Fibroblast of the conjunctiva (primary cell): ENCODE measurements at places on chromosomes 12 and 14.

GRCh38 chr12:121218588-121219352 lies 8.8 kb downstream of the P2RX4 start:
- no peak for DNase-seq

DNA sequence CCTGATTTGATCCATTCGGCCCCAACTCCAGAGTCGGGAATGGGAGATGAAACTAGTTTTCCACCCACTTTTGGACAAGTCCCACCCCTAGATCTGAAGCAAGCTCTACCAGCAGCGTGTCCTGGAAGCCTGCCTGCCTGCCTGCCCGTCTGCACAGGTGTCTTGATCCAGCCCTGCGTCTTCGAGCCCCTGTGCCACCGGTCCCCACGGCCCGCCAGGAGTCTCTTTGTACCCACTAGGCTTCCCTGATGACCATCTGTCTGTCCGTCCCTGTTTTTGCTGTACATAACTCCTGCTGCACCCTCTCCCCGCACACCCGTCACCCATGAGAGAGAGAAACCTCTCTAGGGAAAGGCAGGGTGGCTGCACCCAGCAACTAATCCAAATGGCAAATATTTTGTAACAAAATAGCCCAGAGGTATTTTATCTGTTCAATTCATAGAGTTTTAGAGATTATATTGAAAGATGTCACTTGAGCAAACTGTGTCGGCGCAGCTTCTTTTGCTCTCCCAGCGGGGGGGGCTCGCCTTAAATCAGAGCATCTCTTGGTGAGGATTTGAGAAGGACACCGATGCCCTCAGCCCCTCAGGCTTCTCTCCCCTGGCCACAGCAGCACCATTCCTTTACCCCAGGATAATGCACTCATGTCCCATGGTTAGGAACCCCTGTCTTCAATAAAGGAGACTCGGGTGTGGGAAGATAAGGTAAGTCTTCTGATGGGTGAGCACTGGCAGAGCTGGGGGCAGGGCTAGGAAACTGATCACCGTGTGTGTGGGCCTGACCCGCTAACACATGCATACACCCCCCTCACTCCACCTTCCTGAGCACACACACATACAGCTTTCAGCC lies 35.8 kb downstream of the SLC6A12 start:
- DNase-seq, result no peak

DNA sequence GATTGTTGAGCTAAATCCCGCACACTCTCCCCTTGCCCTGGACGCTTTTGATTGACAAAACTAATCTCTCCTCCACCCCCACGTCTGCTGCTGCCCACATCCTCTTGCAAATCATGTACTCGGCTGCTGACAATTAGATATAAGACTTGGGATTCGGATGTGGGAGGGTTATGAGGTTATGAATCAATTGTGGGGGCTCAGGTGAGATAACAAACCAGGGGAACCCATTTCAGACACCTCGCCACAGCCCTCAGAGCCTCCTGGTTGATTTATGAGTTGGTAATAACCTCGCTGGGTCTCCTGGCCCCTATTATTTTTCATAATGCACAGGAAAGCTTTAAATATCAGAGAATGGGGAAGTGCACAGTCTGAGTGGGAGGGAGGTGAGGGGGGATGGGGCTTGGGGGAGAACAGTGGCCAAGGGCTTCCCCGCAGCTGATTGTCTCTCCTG lies 449.9 kb downstream of the DPF3 start:
- no peak for DNase-seq

GRCh38 chr12:72230589-72230988 lies 41.6 kb upstream of the TRHDE start:
- peak; percentile 36 for DNase-seq

DNA sequence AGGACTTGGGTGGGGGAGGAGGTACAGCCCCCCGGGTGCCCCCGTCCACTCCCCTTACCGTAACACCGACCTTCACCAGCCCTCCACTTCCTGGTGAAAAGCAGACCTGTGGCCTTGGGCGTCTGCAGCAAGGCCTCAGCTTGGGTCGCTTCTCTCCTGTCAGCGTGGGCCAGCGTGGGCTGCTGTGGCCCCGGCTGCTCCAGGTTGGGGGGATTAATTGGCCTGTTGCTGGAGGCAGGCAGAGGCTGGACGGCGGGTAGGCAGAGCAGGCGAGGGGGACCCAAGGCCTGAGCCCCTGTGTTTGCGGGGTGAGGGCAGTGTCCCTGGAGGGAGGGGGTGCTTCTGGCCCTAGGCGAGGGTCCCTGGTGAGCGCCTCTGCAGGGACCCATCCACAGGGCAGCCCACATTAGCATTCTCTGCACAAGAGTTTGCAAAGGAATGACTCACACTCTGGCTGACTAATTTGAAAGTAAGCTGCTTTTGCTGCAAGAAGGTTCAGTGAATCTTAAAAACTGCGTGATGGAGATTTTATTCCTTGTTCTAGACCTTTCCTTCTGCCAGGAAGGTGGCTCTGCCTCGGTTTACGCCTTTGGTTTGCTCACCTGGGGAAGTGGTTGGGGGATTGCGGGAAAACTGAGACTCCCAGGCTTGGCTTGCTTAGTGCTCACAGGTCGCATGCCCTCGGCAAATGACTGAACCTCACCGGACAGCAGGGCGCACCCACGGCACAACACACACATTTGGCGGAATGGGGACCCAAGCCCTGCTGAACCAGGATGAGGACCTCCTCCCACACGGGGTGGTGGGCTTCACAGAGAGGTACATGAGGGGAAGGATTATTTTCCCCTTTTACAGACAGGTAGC lies 37.9 kb upstream of the DLK1 start:
- DNase-seq, result peak; percentile 45

DNA sequence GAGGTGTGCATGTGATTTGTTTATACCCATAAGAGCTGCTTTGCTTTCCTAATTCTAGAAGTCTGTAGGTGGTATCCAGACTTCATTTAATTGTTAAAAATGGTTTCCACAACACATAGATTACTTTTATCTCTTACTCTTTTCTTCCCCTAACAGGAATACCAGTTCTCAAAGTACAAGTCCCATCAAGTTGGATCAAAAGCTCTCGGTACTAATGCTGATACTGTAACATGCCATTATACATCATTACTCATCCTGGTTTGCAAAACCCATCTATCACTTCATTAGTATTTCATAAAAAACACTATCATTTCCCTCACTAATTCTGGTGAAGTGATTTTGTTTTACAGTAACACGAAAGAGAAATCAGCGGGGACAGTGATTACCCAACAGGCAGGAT lies 94.3 kb downstream of the PPP2R5E start:
- no peak for DNase-seq

DNA sequence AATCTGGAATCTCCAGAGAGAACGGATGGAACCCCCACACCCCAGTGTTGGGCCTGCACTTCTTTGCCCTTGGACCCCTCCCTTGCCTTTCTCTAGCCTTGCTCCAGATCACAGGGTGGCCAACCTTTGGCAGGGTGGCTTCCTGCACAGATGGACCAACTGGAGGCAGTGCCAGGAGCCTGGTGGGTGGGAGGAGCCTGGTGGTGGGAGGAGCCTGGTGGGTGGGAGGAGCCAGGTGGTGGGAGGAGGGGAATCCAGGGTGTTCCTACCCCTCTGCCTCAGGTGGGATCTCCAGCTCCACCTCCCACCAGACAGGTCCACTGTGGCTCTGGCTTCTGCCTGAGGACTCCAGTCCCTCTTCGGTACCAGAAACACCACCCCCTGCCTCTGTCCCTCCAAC lies 15.0 kb upstream of the ORAI1 start:
- no peak for DNase-seq

DNA sequence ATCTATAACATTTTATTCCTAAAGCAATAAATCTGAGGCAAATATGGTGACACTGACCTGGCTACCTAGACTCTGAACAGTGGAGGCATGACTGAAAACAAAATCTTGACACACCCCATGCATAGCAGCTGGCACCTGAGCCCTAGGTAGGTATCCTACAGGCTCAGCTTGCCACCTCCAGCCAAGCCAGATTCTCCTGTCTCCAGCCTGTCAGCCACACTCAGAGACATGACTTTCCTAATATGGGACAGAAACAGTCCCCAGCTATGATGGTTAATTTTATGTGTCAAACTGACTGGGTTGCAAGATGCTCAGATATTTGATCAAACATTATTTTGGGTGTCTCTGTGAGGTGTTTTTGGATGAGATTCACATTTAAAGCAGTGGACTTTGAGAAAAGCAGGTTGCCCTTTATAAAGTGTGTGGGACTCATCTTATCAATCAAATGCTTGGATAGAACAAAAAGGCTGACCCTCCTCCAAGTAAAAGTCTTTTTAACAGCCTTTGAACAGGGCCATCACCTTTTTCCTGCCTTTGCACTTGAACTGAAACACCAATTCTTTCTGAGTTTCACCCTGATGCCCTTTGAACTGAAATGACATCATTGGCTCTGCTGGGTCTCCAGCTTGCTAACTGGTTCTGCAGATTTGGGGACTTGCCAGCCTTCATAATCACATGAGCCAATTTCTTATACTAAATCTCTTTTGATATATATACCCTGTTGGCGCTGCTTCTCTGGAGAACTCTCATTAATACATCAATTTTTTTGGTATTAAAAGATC lies 125.4 kb downstream of the LLPH start:
- no peak for DNase-seq

DNA sequence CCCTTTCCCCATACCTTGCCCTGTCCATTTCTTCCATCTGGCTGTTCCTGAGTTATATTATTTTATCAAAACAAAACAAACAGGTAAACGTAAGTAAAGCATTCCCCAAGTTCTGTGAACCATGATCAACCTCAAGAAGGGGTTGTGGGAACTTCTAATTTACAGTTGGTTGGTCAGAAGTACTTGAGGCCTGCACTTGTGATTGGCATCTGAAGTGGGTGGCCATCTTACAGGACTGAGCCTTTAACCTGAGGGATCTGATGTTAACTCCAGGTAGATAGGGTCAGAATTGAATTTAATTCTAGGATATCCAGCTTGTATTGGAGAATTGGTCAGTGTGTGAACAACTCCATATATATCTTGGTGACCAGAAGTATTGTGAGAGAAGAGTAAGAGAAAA lies 77.0 kb downstream of the DIO2 start:
- no peak for DNase-seq

DNA sequence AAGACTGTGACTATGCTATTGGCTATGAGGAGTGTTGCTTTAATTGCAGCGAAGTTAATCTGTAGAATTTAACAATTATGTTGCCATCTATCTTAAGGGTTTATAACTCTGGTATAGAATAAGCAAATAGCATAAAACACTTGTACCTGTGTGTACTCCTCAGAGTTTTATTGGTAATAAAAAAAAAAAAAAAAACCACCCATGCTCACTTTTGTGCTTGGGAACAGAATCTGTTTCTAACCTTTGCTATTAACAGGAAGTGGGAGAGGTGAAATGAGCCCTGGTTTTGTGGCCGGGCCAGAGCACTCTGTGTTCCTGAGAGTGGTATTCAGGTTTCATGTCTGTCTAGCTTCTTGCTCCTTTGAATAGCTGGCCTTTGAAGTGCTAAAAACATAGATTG lies 53.1 kb downstream of the PDE3A start:
- DNase-seq, result no peak

- DNase-seq, result no peak
These were observed 329.3 kb upstream of the OR4E1 start for GRCh38 chr14:22002860-22003284.

- DNase-seq, result no peak
These were observed 972 bp downstream of the PTGDR start for GRCh38 chr14:52268279-52269061.

DNA sequence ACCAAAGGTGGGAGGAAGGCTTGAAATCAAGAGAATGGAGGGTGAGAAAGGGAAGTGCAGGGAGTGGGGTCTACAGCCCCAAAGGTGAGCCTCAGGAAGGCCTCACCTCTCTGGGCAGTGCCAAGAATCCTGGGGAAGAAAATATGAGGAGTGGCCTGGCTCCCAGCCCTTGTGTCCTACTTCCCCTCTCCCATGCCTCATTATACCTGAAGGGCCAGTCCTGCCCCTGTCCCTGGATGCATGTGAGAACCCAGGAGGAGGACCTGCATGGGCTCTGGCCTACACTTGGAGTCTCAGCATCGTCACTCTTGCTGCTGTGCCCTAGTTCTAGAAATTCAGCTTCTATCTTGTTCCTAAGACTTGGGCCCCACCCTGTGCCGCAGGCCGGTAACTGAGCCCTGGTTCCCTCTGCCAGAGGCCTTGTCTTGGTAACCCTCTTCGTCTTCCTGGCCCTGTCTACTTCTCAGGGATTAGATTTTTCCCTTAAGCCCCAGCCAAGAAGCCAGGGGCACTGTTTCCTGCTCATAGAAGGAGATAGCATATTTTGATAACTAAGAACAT lies 10.9 kb upstream of the MYH7 start:
- no peak for DNase-seq

GRCh38 chr12:91811481-91812287 lies 334.0 kb downstream of the BTG1 start:
- DNase-seq, result peak; percentile 47

GRCh38 chr12:94545935-94546771 lies 86.5 kb upstream of the CEP83 start:
- DNase-seq, result peak; percentile 61

- DNase-seq, result no peak
These were observed 19.1 kb downstream of the ANG start for GRCh38 chr14:20707622-20708021.

GRCh38 chr12:126547905-126548304 lies 1482.7 kb downstream of the AACS start:
- peak; percentile 2 for DNase-seq

DNA sequence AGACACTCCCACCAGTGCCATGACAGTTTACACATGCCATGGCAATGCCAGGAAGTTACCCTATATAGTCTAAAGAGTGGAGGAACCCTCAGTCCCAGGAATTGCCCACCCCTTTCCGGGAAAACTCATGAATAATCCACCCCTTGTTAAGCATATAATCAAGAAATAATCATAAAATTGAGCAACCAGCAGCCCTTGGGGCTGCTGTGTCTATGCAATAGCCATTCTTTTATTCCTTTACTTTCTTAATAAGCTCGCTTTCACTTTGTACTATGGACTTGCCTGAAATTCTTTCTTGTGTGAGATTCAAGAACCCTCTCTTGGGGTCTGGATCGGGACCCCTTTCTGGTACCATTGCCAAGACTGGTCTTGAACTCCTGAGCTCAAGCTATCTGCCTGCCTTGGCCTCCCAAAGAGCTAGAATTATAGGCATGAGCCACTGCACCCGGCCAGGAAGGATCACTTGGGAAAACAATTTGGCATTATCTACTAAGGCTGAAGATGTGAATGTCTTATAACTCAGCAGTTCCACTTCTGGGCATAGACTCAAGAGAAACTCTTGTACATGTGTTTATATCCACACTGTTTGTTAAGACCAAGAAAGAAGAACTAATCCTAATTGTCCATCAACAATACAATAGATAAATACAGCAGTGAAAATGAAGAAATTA lies 35.9 kb upstream of the CEP83 start:
- no peak for DNase-seq

DNA sequence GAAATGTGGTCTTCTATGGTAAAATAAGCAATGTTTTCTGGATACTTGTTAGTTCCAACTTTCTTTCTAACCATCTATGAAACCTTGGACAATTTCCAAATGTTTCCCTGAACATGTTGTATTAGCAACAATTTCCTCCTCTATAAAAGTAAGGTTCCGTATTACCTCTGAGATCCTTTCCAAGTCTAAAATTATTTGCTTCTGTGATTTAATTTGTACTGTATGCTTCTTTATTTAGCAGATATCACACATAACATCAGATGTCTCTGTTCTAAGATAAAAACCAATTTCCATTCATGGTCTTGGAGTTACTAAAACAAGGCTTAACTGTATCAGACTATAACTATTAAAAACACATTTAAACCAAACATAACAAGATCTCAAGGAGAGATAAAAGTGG lies 177.2 kb downstream of the FOXA1 start:
- DNase-seq, result no peak

GRCh38 chr14:20176330-20176729 lies 14.4 kb upstream of the OR11G2 start:
- no peak for DNase-seq
